LHCN-M2 (cell line): ENCODE measurements at places on chromosomes 2 and 18. TPM values are rescaled to one million over a fixed set of nuclear protein-coding genes. Genes with fewer than 3 reads are reported as not detected.

GRCh38 chr2:1674276-1674675, 70.0 kb downstream of the PXDN start:
- no peak for DNase-seq

DNA sequence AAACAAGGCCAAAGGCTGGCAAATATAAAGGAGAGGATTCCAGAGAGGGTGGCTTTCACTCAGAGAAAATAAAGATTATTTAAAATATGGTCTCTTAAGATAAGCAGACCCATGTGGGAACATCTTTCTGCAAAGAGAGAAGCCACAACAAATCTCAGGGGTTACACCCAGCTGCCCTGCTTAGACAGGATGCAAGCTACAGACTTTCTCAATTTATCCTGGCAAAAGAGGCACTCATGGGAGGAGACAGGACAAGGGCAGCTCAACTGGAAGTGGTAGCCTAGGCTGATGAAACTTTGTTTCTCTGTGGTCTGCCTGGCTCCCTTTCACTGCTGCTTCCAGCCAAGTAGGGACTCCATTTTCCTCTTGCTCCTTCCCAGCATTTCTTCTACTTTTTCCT, 25.9 kb upstream of the SULT1C4 start:
- DNase-seq, result peak; percentile 20

DNA sequence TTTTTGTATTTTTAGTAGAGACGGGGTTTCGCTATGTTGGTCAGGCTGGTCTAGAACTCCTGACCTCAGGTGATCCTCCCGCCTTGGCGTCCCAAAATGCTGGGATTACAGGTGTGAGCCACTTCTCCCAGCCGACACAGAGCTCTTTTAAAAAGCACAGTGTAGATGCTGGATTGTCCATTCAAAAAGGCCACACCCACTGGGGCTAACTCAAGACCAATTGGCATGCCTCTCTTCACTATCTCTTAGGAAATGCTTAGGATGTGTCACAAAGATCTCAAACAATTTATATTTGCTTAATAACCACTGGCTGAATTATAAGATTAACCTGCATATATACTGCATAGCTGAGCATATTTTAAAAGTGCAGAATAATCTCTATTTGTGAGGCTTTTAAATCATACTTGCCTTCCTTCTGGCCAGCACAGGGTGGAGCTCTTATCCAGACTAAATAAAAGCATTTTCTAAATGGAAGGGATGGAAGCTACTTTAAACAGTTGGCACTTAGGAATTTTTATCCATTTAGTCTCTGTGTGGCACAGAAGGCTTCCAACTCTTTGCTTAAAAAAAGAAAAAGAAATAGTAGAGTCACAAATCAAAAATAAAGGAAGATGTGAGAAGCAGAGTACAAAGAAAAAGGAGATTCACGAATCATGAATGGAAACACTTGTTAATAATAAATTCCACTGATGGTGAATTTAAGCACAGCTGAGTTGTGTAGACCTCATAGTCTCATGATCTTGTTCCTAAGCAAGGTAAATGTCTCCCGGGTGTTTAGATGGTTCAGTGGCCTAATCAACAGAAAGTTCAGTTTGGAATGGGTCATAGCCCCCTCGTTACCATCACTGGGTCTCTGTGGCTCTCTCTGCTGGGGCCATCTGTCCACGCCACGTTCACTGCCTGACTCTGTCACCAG, 22.4 kb downstream of the CRYGD start:
- peak; percentile 25 for DNase-seq

DNA sequence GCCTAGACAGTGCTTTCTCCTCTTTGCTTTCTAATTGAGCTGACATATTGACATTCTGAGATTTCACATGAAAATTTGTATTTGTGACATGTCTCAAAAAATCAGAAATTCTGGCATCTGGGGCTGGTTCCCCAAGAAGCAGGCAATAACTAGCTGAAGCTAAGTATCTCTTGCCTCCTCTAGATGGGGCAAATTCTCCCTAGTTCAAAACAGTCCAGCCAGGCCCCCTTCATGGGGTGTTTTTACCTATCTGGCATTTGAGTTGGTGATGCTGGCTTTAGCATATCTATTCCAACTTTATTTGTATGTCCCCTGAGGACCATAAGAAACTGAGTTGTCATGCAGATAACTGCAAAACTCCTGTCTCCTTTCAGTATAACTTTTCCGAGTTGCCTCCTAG, 39.9 kb downstream of the ARHGAP15 start:
- no peak for DNase-seq

GRCh38 chr2:56500317-56500716, 316.5 kb downstream of the CCDC85A start:
- DNase-seq, result no peak

DNA sequence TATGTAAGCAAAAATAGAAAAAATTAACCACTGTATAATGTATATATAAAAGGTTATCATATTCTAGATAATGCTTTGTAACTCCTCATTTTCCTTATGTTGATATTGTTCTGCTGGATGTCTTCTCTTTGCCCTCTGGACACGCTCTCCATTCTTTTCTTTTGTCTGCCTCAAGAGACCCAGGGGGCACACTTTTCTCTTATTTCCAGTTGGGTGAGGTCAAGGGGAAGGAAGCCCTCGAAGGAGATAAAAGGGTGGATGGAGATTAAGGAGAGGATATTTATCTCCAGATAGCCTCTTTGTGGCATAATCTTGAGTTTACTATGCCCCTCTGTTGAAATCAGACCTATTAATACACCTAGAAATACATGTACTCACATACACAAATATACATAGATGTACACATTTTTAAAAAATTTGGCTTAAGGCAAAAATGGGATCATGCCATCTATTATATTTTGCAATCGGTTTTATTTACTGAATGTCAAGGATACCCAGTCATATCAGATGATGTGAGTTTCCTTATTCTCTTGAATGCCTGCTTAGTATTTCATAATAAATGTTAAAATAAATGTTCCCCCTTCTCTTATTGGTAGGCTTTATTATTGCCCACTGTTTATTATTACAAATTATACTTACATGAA, 65.3 kb downstream of the LCLAT1 start:
- DNase-seq, result no peak

GRCh38 chr2:168119515-168120141, 127.8 kb downstream of the STK39 start:
- peak; percentile 58 for DNase-seq

- peak; percentile 67 for DNase-seq
Measured at GRCh38 chr2:225994748-225995405, 595.4 kb downstream of the NYAP2 start.

DNA sequence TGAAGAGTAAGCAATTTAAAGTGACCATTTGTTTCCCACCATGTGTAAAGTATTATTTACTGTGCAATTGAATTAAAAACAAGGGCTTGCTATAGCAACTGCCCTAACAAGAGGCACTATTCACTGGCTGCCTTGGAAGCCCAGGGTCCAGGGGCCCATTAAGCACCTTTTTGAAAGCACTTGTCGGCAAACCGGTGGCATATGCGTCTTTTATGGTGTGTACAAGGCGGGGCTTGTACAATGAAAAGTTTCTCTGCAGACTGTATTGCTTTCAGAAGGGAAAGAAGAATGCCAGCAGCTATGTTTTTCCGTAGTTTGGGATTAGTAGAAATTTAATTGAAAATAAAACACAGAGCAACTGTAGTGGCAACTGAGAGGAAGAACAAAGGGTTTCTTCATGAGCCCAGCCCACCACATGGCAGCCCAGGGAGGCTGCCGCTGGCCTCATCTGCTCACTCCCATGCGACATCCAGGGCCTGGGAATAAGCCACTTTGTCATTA, 279.5 kb upstream of the PARD3B start:
- DNase-seq, result no peak

- DNase-seq, result no peak
Measured at GRCh38 chr2:145321344-145321743, 801.4 kb upstream of the ZEB2 start.

GRCh38 chr2:17815468-17816184, 634 bp upstream of the MSGN1 start:
- no peak for DNase-seq

GRCh38 chr18:56085551-56085950, 497.6 kb upstream of the TCF4 start:
- DNase-seq, result no peak

DNA sequence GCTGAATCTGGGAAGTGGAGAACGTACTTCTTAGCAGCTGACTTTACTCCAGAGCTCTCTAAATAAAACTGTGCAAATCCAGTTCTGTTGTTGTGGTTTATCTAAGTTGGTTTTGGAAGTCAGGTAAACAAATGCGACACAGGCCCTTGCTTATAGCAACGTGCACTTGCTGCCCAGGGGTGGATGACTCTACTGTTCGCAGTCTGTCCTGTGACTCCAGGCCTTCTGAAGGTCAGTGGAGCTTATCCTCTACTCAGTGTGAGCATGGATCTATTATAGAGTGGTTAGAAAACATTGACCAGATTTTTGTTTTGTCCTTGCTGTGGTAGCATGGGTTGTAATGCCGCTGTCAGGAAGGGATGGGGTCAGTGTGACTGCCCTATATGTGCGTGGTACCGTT, 89.1 kb downstream of the ZNF236 start:
- no peak for DNase-seq

DNA sequence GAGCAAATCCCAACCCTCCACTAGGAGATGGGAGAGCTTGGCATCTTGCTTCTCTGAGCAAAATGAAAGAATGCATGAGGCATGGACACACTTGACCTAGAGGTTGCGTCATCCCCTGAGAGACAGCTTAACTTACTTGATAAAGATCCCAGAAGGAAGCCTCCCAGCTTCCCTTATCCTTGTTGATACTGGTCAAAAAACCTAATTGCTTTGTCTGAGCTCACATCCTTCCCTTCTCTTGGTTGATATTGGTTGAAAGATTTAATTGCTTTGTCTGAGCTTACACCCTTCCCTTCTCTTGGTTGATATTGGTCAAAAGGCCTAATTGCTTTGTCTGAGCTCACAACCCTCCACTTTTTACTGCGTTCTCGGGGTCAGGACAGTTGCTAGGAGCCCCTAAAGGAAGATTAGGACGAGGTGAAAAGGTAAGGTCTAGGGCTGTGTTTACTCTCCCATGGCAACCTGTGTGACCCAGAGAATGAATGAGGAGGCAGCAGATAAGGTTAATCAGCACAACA, 12.2 kb upstream of the BOD1L2 start:
- DNase-seq, result no peak

GRCh38 chr2:134173338-134174016, 80.4 kb upstream of the MGAT5 start:
- no peak for DNase-seq

DNA sequence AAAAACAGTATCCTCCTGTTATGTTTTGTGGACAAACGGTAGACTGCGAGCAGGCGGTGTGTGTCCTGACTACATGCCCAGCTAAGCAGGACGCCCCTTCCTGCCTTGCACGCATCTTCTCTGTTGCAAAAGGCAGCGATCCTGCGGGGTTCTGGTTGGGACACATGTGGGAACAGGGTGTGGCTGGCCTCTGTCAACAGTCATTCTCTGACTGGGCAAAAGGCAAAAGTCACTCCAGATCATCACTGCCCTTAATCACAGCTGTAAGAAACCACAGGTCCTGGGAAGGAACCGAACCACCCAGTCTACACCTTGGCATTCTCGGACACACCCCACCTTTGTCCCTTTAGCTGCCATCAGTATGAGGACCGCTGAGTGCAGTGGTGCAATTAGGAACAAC, 44.3 kb upstream of the TMEM87B start:
- DNase-seq, result no peak

DNA sequence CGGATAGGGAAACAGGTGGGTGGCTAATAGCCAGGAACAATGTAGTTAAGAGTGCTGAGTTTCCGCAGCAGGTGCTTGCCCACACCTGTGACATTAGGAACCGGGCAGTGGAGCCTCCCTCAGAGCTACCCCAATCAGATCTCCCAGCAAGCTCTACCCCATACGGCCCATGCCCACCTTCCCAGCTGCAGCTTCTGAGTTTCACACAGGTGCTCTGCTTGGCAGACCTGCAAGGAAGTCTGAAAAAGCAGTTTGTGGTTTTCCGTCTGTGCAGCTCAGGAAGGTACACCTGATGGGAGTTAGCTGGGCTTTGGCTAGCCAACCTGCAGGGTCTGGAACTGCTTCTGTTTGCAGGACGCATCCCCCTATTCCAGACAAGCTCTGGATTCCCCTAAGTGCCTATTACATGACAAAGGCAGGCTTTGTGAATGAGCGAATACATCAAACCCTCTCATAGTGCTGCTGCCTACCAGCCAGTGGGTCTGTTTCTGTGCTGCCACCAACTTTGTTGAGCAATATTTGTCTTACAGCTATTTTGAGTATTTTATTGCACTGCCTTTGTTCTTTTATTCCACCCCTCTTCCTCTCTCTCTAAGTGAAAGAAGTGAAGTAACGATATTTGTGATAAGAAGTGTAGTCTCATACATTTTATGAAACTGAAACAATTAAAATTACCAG, 24.7 kb upstream of the CEP68 start:
- no peak for DNase-seq

- no peak for DNase-seq
Measured at GRCh38 chr2:112021290-112021689, 33.8 kb upstream of the TMEM87B start.

Gene CACNB4
- total RNA-seq, result 0.11 and 0.32 TPM in 2 replicates

Gene IL1B
- total RNA-seq, result 0.06 and 0.86 TPM in 2 replicates

Gene MAIP1
- total RNA-seq, result 23.2 and 26.7 TPM in 2 replicates

Gene KLHL29
- total RNA-seq, result 3.2 and 5.2 TPM in 2 replicates

Gene SF3B1
- total RNA-seq, result 208 and 277 TPM in 2 replicates

Gene MRO
- not detected in 2 replicates for total RNA-seq

Gene IL1RN
- not detected in 2 replicates for total RNA-seq

Gene RAB31
- total RNA-seq, result 26.2 and 31.3 TPM in 2 replicates

Gene HOXD12
- total RNA-seq, result not detected in 2 replicates

Gene GKN2
- not detected in 2 replicates for total RNA-seq

Gene MDH1B
- total RNA-seq, result 0.86 and 2.5 TPM in 2 replicates

Gene MC4R
- not detected in 2 replicates for total RNA-seq

Gene CEP68
- 8.4 and 10.3 TPM in 2 replicates for total RNA-seq

Gene ECEL1
- total RNA-seq, result not detected in 2 replicates
